ENCODE measurements at places on chromosomes 13 and 19.

DNA sequence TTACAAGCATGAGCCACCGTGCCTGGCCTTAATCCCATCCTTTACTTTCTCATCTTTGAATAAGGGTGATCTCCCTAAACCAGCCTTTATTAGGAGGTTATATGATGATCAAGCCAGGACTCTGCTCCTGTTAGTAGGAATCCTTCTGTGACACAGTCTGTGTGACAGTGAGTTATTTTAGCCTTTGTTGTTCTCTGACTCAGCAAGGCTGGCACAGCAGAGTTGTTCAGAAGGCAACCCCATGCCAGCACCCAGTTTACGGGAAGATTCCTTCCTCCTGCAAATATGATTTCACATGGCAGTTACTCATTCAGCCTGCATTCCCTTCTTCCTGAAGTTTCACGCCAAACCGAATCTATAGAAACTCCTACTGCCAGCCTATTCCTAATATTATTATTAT is 10.5 kb upstream of the MIER2 start:
- DNase-seq = no peak

- DNase-seq = no peak
Measured at GRCh38 chr13:26831336-26831908, 70.8 kb upstream of the GPR12 start.

GRCh38 chr19:51246164-51246552 is 4.7 kb upstream of the SIGLECL1 start:
- DNase-seq = no peak

- DNase-seq = no peak
Measured at GRCh38 chr13:41985788-41986508, 25.0 kb upstream of the VWA8 start.

DNA sequence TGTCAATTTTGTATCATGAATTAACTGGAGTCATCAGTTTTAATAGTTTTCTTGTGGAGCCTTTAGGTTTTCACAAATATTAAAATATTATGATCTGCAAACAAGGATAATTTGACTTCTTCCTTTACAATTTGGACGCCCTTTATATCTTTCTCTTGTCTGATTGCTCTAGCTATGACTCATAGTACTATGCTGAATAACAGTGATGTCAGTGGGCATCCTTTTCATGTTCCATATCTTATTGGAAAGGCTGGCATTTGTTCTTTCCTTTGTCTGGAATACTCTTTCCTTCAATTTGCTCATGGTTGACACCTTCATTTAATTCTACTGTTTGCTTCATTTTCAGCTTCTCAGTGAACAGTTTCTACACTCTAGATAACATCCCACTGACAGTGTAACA is 1129.3 kb downstream of the SLITRK5 start:
- DNase-seq = no peak

DNA sequence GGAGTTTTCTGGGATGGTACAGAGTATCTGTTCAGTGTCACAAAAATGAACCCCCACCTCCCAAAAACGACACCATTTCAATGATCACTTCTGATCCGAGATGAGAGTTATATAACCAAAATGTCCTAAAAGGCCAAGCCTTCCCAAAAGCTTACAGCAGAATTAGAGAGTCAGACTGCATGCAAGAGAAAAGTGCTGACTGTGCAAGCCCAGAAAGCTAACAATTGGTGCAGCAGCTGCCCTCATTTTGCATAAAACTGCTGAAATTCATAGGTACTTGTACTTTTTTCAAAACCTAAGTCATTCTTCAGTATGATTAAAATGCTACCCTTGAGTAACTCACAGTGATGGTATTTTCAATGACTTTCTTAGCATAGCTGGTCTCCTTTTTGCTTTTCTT is 819.6 kb upstream of the ARGLU1 start:
- no peak for DNase-seq

DNA sequence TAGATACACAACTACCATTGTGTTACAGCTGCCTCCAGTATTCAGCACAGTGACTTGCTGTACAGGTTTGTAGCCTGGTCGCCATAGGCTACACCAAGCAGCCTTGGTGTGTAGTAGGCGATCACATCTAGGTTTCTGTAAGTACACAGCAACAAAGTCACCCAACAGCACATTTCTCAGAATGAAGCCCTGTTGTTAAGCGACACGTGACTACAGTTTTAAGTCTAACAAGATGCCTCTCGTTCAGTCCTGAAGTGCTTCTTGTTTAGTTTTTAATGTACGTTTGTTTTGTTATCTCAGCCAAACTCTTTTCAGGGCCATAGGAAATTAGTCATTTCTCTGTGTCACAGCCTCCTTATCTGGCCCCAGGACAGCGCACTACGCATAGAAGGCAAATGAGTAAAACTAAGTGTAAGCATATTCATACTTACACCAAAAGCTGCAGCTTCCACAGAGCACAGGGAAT is 50.0 kb upstream of the GPR183 start:
- DNase-seq = no peak

Measured in stimulated activated CD4-positive, alpha-beta T cell treated with anti-CD3 and anti-CD28 coated beads, Interleukin-1b, Interleukin-23, amount 100 ng/mL, for 1 hour (primary cell).